Cortex of kidney (tissue), 1 donor: ENCODE measurements at places on chromosomes 7 and 10.

DNA sequence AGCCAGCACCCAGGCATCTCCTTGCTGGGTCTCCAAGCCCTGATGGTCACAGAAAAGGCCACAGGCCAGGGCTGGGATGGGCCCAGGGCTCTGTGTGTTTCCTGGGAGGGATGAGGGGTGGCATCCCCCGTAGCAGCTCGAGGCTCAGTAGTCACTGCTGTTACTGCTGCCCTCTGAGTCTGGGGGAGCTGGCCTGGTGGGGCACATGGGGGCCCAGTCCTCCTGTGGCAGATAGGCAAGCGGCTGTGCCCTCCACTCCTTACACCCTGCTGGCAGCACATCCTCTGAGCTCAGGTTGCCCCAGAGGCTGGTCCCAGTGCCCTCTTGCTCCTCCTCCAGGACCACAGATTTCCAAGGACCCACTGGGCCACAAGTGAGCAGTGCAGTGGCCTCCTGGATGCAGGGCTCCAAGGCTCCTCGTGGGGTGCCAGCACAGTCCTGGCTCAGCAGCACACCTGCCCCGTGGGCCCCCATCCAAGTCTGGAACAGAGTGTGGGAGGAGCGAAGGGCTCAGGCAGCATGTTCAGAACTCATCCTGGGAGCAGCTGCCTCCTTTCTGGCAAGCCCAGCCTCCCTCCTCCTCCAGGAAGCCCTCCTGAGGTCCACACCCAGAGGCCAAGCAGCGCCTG is 31.5 kb upstream of the TUBB8 start:
- no peak for DNase-seq

- DNase-seq, result no peak
These were observed 208.0 kb downstream of the GALNT17 start for GRCh38 chr7:71339924-71340323.

DNA sequence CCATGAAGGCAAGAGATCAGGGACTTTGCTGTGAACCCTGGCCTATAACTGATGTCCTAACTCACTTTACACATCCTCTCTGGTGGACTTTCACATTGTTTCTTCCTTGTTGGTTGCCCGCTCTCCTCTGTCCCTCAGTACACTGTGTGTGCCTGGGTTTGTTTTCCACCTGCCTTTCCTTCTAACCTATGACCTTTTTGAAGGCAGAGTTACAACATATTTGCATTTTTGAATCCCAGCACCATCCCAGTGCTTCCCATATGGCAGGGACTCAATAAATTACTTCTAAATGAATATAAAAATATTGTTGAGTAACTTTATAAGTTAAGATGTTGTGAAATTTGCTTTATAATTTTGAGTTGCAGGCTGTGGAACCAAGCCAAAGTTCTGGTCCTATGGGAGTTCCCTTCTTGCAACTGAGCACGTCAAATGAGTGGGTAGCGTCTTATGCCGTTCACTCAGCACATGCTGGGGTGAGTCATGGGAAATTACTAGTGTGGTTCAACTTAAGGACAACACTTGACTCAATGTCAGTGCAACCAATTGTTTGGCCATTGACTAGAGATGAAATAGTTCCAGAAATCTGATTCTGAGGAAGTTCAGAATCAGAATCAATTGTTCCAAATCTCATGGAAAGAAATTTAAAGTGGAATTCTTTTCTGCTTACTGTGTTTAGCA is 250.9 kb downstream of the TWIST1 start:
- DNase-seq, result no peak

DNA sequence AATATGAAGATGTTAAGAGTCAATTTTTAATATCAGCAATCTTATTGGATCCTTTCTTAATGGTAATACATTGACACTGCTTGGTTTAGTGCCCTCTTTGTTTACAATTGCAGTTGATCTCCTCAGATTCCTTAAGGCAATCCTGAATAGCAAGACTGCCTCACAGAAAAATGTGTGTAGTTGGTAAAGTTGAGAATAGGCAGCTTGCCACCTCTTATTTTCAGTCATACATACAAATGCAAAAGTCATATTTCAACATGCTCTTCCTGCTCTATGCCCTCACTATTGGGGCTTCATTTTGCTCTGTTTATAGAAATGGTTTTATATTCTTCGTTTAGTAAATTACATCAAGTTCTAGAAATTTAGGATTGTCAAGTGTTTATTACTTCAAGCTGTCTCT is 661.1 kb upstream of the ANKRD30A start:
- DNase-seq, result no peak

GRCh38 chr10:13993673-13994089 is 337.0 kb downstream of the FRMD4A start:
- DNase-seq, result no peak

- DNase-seq, result no peak
These were observed 46.0 kb upstream of the PODXL start for GRCh38 chr7:131602304-131602993.

DNA sequence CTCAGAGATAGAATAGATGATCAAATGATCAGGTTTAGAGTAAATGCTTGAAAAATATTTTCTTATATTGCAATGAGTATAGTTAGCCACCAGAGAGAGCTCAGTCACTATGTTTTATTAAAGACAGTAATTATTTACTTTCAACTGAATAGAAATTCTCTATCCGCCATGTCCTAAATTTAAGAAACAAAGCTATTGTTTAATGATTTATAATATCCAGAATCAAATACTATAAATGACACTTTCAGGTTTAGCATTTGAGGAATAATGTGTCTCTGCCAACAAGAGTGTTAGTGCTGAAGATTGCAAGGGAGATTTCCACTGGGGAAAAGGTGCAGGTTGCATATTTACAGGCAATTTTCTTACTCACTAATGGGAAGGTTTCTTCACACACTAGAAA is 184.7 kb downstream of the DGKB start:
- DNase-seq, result no peak

- no peak for DNase-seq
These were observed 28.2 kb upstream of the C10orf53 start for GRCh38 chr10:49651039-49651835.

- DNase-seq, result no peak
These were observed 103.4 kb downstream of the GRID1 start for GRCh38 chr10:86263209-86263608.

DNA sequence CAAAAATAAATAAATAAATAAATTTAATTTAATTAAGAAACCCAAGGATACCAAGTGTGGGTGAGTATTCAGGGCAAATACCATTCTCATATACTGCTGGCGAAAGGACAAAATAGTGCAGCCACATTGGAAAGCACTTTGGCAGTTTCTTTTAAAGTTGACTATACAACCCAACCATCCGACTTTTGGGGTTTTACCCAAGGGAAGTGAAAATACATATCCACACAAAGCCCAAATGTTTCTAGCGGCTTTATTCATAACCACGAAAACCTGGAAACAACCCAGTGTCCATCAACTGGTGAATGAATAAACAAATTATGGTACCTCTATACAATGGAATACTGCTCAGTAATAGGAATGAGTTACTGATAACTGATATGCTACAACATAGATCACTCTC is 36.2 kb upstream of the OGDHL start:
- no peak for DNase-seq

DNA sequence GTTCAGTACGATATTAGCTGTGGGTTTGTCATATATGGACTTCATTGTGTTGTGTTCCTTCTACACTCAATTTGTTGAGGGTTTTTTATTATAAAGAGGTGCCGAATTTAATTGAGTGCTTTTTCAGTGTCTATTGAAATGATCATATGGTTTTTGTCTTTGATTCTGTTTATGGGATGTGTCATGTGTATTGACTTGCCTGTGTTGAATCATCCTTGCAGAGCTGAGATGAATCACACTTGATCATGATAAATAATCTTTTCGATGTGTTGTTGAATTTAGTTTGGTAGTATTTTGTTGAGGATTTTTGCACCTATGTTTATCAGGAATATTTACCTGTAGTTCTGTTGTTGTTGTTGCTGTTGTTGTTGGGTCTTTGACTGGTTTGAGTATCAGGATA is 39.8 kb downstream of the ATOH7 start:
- DNase-seq, result no peak

DNA sequence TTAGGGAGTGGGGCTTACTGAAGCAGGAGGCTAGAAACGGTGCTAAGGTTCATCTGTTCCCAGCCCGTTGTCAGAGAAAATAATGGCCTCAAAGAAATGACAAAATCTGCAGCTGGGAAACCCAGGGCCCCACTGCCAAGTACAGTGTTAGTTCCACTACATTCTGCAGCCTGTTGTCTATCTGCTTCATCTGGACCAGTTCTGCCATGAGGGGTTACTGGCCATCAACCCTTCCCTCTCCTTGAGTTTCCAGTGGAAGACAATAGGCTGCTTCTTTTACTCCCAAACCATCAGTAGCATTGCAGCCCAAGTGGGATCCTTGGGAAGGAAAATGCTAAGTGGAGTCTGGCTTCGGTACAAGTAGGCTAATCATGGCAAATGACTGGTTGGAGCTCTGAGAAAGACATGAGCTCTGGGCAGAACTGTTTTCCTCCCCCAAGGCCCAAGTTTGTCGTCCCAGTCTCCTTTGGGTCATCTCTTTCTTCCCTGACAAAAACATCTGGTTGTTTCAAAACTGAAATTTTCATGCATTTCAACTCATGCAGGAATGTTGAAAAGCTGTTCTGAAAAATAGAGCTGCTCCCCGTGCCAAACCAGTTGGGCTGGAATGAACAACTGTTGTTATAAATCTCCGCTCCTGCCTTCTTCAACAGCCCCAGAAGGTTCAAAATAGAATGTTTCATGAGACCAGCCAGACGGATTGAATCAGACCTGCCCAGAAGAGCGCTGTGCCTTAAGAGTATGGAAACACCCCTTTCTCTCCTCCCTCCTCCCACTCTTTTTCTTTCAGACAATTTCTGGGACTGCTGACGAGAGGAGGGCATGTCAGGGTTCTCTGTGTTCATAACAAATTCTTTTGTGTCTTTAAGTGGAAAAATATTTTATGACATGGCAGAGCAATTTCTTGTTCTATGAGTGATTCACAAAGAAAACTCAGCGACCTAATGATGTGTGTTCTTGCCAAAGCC is 116.6 kb downstream of the RAB18 start:
- DNase-seq, result no peak

GRCh38 chr10:23192712-23193434 is 761 bp downstream of the PTF1A start:
- no peak for DNase-seq

DNA sequence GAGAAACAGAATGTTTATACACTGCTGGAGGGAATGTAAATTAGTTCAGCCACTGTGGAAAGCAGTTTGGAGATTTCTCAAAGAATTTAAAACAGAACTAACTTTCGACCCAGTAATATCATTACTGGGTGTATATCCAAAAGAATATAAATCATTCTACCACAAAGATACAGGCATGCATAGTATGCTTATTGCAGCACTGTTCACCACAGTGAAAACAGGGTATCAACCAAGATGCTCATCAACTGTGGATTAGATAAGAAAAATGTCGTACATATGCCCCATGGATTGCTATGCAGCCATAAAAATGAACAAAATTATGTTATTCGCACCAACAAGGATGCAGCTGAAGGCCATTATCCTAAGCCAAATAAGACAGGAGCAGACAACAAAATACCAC is 343.1 kb upstream of the KCND2 start:
- no peak for DNase-seq

DNA sequence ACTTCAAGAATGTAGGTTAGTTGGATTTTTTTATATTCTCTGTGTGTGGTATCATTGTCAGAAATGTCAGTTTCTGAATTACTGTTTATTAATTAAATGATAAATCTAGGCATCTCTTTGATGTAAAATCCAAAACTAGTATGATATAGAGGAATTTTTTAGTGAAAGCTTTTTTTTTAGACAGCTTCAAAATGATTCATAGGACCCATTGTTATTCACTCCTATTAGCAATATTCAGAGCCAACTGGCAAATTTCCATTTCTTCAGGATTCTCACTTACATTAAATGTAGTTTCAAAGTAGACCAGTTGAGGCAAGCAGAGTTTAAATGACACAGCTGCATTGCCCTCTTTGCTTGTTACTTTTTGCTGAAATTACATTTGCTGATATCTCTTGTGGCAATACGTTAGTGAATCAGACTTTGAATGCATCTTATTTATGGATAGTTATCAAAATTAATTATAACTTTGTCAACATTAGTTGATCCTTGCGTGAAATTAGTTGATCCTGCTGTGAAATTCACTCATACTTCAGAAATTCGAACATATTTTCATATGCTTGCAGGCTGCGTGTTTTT is 20.3 kb downstream of the ZNF277 start:
- no peak for DNase-seq

GRCh38 chr10:100934084-100934659 is 21.4 kb downstream of the SLF2 start:
- DNase-seq, result no peak

DNA sequence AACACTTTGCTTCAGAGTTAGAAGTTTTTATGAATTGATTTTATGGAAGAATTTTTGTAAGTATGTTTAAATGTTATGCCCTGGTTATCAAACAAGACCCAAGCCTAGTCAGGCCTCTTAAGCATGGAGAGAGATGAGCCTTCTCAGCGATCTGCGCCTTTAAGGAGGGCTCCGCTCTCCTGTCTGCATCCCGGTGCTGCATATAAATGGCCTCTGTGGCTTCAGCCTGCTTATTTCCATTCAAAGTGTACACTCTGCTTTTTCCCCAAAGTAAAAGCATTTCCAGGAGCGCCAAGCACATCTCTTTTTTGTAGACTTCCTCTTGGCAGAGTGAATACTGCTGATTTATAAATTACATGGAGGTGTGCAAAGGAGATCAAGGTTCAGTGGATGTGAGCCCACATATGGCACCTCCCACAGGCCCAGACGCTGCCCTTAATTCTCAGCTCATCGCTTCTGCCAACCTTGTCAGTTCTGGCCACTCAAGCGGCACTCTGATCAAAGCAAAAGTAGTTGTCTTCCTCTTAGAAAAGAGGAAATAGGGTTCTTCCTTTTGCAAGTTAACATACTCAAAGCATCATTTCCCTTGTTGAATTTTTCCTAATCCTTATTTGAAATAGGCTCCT is 70.0 kb upstream of the SFMBT2 start:
- DNase-seq, result no peak

DNA sequence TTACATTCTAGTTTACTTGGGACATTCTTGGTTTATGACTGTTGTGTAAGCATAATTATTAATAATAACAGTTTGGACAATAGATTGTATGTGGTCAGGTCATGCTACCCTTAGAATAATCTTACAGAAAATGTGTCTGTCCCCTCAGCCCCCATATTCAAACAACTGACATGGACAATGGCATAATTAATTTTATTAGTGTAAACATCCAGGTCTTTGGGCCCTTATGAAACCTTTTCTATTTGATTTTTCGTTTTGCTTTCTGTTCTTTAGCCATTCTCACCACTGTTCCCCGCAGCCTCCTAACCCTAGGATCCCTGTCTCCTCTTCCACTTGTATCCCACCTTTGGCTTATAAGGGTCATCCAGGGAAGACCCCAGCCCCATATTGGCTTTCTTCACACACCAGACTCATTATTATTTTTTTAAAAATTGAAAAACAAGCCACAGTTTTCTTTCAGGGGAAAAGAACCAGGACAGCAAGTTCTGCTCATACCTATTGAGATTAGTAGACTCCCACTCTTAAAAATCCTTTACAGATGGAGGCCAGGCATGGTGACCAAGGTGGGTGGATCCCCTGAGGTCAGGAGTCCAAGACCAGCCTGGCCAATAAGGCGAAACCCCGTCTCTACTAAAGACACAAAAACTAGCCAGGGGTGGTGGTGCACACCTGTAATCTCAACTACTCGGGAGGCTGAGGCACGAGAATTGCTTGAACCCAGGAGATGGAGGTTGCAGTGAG is 11.5 kb downstream of the VIM start:
- no peak for DNase-seq

GRCh38 chr10:46548498-46549090 is 7.9 kb downstream of the GPRIN2 start:
- no peak for DNase-seq
